Hematopoietic multipotent progenitor cell treated with erythropoietin and hydrocortisone succinate and interleukin-3 and kit ligand, for 8 days (in vitro differentiated cells): ENCODE measurements at places on chromosomes 3 and 15.

DNA sequence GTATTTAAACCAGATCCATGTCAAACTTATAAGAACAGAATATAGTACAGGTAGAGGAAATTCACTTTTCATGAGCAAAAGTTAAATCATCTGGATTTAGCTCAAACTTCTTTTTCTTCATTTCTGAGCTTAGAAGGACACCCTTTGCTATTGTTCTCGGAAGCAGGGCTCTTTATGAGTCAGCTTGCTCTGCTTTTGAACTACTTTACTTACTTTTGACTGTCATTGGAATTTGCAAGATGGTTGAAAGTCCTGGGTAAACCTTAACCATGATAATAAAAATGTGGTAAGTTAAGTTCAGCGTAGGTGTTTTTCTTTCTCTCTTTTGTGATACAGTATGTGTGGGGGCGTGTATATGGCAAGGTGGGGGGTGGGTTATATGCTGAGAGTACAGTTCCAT lies 312.7 kb upstream of the DPH6 start:
- no peak for DNase-seq

GRCh38 chr15:49901996-49902684 lies 216.9 kb downstream of the ATP8B4 start:
- DNase-seq, result no peak

- no peak for DNase-seq
Measured at GRCh38 chr3:4231041-4231440, 72.1 kb upstream of the SETMAR start.

DNA sequence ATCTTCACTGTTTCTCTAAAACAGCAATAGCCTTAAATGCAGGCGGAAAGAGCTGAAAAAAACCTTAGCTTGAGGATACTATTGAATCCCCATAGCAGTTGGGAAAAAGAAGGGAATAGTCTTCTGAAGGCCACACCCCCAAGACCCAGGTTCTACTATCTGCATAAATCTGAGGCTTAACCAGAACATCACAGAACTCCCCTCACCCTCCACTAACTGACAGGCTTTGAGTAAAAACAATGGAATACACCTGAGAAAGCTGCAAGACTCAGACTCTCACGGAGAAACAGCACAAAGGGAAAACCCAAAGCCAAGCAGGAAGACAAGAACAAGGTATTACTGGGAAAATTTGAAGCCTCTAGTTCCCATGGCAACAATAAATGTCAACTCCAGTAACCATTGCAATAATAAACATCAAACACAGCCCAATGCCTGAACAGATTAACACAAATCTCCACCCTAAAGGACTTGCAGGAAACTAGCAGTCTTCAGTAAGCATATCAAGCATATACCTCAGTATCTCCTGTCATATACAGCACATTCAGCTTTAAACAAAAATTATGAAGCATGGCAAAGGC lies 56.4 kb downstream of the TMCC1 start:
- DNase-seq, result no peak

DNA sequence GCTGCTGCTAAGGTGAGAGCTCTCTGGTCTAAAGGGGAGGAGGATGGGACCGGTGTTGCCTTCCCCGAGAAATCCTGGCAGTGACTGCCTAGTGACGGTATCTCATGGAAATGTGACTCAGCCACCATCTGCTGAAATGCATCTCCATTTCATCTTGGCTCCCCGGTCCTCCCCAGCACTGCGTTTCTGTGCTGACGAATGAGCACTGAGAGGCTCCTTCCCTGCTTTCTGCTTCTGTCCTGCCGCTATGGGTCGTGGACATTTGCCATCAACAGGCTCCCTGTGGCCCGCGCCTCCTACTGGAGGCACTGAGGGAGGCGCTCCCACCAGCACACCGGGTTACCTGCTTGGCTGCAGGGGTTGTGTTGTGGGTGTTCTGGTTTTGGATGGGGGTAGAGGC lies 13.5 kb upstream of the SEC13 start:
- no peak for DNase-seq

- DNase-seq, result no peak
Measured at GRCh38 chr3:81925385-81925784, 163.9 kb upstream of the GBE1 start.

- no peak for DNase-seq
Measured at GRCh38 chr3:58628823-58629562, 37.6 kb downstream of the FAM3D start.

- peak; percentile 24 for DNase-seq
Measured at GRCh38 chr15:39699516-39700374, 82.9 kb downstream of the FSIP1 start.

DNA sequence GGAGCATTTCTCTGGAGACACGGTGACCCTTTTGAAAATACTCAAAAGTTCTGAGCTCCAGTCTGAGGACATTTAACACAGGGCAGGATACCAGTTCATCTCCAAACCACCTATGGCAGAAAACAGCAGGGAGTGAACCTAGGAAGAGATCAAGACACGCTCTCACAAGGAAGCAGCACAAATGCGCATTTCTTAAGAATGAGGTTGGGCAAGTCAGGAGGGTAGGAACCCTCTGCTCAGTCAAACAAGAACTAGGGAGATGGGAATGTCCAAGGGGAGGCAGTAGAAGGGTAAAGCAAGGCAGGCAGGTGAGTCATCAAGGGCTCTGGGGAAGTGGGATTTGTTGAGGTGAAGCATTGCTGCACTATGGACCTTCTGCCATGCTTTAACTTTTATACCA lies 60.3 kb upstream of the PSMD6 start:
- no peak for DNase-seq

DNA sequence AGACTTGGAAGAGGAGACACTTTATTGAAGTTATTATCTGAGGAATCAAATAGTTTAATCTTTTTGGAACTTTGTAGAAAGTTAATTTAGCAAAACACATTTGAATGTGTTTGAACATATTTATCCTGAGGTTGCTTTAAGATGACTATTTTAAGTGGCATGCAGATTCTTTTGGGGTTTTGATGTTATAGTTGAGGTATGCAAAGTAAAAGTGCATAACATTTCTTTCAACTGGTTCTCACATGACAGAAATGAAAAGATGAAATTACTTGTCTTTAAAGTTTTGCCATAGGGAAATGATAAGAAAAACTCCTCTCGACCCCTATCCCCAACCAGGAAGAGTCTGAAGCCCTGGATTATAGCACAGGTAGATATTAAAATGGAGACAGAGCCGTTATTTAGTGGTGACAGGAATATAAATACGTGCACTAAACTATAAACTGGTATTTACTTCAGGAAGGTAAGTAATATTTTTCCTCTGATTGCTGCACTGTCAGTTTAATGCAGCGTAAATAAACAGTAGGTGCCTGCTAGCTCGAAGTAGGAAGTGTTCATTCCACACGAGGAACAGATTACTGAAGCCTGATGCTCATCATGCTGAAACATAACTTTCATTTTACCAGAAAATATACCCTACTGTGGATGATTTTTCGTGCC lies 15.1 kb upstream of the SATB1 start:
- DNase-seq, result no peak

GRCh38 chr3:127970966-127971592 lies 56.0 kb downstream of the KBTBD12 start:
- peak; percentile 74 for DNase-seq

DNA sequence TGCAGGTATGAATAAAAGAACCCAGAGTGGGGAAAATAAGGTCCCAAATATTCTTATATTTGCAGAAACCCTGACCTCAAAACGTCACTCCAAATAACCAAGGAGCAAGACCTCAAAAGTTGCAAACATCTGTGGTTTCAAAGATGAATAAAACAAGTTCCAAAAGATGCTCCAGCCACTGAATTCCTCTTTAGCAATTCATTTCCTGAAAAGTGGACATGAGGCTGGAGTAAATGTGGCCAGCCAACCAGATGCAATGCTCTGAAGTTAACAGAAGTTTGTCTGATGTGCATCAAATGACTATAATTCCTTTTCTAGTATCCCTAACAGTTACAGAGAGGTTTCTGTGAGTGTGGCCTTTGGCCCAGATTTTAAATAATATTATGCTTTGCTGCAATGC lies 71.2 kb upstream of the WNT5A start:
- DNase-seq, result no peak

- DNase-seq, result no peak
Measured at GRCh38 chr15:62566248-62566647, 401.2 kb upstream of the C2CD4B start.

GRCh38 chr15:99450896-99451358 lies 114.9 kb upstream of the MEF2A start:
- DNase-seq, result peak; percentile 61

- peak; percentile 84 for DNase-seq
Measured at GRCh38 chr3:43773273-43774094, 82.7 kb downstream of the ABHD5 start.

GRCh38 chr3:140316868-140317400 lies 360.9 kb upstream of the TRIM42 start:
- DNase-seq, result no peak

DNA sequence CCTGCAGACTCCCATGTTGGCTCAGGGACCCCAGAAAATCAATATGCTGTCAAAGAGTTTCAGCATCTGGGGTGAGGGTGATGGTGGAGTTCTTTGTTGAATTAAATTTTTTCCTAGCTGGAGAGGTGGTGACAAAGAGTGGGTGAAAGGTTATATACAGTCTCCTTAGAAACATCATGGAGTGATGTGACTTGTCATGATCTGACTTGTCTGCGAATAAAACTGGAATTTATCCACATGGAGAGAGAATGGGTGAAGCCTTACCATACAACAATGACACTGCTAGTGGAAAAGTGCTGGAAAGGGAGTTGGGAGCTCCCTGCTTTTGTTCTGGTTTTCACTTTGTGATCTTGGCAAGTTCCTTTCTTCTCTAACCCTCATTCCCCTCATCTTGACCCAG lies 75.0 kb downstream of the ARNT2 start:
- no peak for DNase-seq

DNA sequence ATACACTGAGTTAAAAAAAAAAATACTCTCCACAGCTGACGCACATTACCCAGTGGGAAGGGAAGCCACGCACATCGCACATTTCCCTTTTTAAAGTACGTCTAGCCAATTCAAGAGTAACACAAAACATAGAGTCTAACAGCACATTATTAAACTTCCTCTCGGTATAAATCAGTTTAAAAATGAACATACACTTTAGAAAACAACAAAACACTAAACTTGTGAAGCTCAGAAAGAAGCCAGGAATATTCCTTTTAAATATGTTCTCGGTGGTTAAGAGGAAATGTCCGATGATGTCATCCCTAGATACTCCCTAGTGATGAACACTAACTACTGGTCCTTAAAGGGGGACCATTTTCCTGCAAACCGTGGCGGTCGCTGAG lies 721 bp downstream of the MYEF2 start:
- peak; percentile 36 for DNase-seq

DNA sequence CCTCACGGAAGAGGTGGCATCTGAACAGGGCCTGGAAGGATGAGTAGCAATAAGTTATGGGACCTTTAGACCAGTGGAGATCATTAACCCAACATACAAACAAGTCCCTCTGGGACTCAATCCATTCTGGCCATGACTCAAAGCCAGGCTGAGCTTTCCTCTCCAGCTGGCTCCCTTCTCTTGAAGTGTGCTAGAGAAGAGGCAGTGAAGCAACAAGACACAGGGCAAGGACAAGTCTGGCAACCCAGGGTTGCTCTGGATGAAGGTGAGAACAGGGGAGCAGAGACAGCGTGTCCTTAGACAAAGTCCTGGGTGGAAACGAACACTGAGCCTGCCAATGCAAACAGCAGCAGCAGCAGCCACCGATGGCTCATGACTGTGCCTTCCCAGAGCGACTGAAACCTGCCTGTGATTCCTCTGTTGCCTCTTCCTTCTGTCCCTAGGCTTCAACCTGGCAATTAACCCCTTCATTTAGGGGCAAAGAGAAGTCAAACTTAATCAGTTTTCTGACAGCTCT lies 86.8 kb downstream of the BDH1 start:
- DNase-seq, result no peak

- no peak for DNase-seq
Measured at GRCh38 chr15:67922971-67923945, 83.4 kb upstream of the RNU6-1 start.

DNA sequence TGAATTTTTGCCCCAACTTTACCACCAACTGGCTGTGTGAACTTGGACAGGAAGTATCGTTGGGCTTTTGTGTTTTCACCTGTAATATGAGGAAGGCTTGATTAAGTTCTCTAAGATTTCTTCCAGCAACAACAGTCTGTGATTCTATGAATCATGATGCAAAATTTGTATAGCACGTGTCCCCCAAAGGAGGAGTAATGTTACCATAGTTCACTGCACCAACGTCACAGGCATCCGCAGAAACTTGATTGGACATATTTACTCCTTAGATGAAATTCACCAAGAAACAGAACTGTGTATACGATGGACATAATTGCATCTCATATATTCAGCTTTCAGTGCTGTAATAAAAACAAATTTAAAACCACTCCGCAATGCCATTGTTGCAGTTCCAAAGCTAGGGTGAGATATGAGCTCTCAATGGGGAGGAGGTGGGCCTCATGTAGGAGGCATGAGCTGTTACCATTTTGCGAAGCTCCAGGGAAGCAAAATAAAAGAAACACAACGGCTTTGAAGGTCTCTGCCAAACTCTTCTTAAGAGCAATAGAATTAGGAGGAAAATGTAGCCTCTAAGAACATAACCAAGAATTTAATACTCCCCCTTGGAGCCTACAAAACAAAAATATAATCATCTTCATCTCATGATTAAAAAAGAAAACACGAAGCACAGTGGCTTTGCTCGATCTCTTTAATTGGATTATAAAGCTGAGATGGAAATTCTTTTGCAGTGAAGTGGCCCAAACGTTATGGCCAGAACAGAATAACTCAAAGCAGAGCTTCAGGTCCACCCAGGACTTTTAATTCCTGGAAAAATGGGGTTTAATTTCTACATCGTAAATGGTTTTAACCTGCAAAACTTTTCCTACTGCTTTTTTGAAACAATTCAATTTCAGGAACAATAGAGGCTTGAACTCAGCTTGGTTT lies 80.7 kb downstream of the CHST2 start:
- no peak for DNase-seq

GRCh38 chr3:36832406-36832805 lies 68.1 kb upstream of the DCLK3 start:
- no peak for DNase-seq

DNA sequence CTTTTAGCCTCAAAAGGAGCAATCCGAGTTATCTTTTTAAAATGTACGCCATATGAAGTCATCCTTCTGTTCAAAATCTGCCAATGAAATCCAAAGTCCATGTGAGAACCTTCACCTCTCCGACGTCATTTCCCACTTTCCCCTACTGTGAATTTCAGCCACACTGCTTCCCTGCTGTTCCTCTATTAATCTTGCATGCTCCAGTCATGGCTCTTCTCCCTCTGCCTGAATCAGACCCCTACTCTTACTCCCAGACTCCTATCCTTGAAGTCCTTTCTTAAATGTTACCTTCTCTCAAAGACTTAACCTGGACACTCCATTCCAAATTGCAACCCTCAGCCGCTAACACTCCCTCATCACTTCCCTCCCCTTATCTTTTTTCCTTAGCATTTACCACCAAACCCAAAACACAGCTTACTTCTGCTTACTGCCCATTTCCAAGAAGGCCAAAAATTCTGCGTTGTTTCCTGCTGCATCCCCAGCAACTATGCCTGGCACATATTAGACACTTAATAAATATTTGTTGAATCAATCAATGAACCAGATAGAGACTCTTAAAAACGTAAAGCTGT lies 1.2 kb downstream of the NKIRAS1 start:
- no peak for DNase-seq
